ENCODE measurements at places on chromosomes 11 and 22.

GRCh38 chr11:78809931-78810541 lies 235.4 kb upstream of the NARS2 start:
- DNase-seq: no peak

DNA sequence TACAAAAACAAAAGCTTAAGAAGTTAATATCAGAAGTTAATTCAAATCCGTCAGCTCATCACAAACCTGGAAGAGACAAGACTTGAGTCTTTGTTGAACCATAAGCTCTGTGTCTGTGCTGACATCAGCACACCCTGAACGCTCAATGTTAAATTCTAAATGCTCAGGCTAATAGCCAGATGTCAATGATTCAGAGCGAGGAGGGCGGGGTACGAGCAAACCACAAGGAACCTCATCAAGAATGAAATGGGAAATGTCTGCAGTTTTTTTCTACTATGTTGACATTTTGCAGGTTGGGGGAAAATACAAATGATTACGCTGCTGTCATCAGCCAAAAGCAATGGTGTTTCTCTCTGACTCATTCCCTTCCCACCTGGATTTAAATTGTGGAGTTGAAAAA lies 1057.2 kb downstream of the NTM start:
- DNase-seq: no peak

GRCh38 chr11:61851113-61851899 lies 23.2 kb downstream of the FADS2 start:
- no peak for DNase-seq

- no peak for DNase-seq
Measured at GRCh38 chr11:32136657-32137056, 45.8 kb downstream of the RCN1 start.

GRCh38 chr11:27281740-27282590 lies 81.0 kb downstream of the CCDC34 start:
- no peak for DNase-seq
